ENCODE measurements at places on chromosomes 12 and 14.
A peak's percentile ranks its signal among the peaks of the same experiment; 100 is the strongest.

DNA sequence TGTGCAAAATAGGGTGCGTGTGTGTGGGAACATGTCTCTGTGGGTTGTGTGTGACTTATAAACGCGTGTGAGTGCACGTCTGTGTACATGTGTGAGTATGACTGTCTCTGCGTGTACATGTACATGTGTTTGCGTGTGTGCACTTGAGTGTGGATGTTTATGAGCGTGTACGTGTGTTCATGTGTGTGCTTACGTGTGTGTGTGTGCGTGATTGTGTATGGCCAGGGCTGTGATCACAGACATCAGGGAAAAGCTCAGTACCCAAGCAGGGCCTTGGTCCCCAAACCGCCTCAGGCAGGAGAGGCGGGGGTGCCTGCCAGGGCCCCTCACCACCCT lies 326.3 kb upstream of the DIO3 start:
- ATAC-seq = no peak

DNA sequence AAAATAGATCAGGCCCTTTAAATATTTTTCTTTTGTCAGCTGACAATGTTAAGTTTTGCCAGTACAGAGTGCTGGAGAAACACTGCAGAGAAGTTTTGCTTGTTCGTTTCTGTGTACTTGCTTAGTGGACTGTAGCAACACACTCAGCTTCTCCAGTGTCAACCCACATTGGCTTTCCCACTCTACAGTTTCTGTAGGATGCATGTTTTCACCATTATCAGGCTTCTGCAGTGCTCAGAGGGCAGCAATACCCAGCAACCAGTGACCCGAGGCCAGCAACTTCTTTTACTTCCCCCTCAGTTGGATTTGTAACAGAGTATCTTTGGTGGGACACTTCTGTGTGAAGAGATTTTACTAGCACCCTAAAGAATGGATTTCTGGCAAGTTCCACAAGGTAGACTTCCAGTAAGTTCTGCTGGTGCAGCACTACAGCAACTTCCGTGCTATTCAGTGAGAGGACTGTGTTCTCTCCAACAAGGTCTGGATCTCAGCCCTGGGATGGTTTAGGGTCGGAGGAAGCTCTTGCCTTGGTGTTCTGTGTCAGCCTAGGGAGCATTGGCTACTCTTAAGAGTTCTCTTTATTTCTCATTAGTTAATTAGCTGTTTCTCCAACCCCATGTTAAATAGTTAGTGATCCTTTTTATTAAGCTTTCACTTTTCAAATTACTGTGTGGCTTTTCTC lies 70.4 kb downstream of the FUT8 start:
- peak; percentile 67 for ATAC-seq

GRCh38 chr12:130936561-130936960 lies 17.1 kb upstream of the ADGRD1 start:
- no peak for ATAC-seq

- no peak for ATAC-seq
Observed at GRCh38 chr14:42994051-42994736, 1387.5 kb downstream of the LRFN5 start.

GRCh38 chr12:93848523-93849101 lies 171.4 kb downstream of the CRADD start:
- peak; percentile 55 for ATAC-seq

DNA sequence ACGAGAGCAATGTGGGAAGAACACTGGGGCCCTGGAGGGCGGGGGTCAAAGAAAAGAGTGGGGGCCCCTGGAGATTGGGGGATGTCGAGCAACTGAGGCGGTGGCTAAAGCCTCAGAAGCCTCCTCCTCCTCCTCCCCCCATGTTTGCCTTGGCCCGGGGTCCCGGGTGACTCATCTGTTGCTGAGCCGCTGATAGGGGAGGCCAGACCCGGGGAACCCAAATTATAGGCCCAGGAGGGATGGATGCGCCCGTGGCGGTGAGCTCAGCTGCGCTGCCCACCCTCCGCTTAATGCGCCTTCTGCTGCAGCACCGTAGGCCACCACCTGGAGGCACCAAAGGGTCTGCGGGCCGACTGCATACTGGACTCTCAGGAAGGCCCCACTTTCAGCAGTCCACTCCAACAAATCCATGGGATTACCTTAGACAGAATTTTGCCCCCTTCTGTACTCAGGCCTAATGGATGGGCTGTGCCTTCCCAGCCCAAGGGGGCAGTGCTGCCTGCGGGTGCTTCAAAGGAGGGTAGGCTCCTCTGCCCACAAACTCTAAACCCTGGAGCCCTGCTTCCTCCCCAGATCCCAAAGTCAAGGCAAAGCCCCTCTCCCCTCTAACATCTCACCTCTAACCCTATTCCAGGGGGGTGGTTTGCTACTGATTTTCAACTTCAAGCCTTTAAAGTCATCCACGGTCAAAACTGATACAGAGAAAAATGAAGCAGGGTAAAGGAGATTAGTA lies 2.6 kb upstream of the WNT10B start:
- ATAC-seq = no peak

DNA sequence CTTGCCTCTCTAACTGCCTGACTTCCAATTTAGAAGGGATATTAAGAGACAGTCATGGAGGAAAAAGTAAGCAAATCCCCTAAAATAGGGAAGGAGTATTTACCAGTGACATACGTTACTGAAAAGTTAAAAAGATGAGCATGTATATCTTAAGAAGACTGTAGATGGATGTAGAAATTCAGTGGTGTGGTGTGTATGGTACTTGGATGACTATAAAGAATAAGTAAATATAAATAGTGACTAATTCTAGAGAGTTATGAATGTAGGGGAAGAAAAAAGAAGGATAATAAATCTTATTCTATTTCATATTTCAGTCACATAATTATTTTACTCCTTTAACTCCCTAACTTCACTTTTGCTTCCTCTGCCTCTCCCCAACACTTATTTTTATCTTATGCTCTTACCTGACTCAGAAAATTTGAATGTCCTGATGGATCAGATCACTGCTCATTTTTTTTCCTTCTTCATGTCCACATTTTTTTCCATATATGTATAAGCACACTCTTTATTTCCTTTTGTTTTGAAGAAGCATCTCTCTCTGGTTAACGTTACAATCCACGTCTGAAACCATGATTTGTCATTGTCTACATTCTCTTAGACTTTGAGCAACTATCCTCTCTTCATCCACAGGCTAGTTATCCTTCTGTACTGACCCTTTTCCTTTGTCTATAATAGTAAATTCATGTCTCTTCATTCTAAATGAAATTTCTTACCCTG lies 422.7 kb upstream of the SYT1 start:
- ATAC-seq = no peak

DNA sequence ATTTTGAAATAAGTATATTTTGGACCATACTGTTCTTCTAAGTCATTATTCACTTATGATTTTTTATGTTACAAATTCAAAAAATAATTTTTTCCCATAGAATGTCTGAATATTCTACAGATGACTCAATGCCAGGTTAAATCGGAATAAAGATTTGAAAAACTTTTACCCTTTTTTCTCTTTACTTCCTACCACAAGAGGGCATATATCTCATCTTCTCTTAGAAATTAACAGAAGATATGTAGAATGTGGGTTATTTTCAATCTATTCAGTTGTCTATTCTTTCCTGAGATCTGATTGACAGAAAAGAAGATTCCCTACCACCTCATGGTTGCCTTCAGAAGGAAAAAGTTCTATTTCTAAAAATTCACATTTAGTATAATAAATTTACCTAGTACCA lies 53.0 kb upstream of the KITLG start:
- no peak for ATAC-seq

DNA sequence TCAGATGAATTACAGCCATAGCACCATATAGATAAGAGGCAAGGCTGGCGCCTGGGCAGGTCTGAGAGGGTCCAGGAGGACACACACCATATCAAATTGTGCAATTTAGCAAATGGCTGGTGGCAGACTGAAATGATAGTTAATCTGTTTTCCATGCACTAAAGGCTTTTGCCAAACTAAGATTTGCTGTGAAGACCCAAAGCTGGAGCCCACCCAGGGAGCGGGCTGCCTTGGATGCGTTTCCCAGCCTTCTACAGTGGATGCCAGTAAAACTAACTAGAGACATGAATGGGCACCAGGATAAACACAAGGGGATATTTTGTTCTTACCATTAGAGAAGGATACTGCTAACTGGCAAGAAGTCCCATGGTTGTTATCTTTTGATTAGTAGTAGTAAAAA lies 475.1 kb downstream of the DPF3 start:
- ATAC-seq = no peak

GRCh38 chr12:126926023-126926594 lies 1340.9 kb upstream of the TMEM132C start:
- no peak for ATAC-seq

DNA sequence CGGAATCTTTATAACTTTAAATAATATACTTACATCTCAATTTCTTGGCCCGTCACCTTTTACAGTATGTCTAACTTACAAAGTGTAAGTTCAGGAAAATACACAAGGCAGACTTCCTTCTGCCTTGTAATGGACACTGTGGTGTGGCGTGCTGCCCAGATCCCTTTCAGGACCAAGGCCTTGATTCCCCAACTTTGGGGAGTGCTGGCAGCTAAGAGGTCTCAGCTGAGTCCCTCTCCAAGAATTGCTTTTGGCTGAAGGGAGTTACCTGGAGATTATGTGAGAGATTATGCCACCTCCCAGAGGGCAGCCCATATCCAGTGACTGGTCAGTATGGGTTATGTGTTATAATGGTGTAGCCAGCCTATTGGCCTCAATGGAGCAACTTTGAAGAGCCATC lies 21.2 kb upstream of the BATF start:
- ATAC-seq = no peak

GRCh38 chr14:55381561-55381960 lies 30.1 kb downstream of the ATG14 start:
- no peak for ATAC-seq

- ATAC-seq = peak; percentile 77
Observed at GRCh38 chr14:106442857-106443256, 916.5 kb downstream of the TMEM121 start.

- ATAC-seq = peak; percentile 44
Observed at GRCh38 chr12:57127101-57127725, 1.1 kb upstream of the LRP1 start.

GRCh38 chr12:57803319-57803893 lies 15.1 kb downstream of the AVIL start:
- no peak for ATAC-seq

DNA sequence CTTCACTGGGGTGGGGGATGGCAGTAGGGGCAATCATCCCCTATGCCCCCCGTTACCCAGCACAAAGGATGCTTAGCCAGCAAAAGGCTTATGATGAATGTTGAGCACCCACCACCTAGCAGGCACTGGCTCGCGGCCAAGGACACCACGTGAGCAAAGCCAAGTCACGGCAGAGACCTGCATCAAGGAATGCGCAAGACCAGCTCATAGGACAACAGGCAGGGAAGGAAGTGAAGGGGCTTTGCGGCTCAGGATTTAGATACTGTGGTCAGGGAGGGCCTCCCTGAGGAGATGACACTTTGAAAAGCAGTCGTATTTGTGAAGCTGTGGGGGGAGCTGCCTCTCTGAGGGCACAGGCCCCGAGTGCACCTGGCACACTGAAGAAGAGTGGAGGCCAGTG lies 32.8 kb downstream of the SH2B3 start:
- peak; percentile 13 for ATAC-seq

DNA sequence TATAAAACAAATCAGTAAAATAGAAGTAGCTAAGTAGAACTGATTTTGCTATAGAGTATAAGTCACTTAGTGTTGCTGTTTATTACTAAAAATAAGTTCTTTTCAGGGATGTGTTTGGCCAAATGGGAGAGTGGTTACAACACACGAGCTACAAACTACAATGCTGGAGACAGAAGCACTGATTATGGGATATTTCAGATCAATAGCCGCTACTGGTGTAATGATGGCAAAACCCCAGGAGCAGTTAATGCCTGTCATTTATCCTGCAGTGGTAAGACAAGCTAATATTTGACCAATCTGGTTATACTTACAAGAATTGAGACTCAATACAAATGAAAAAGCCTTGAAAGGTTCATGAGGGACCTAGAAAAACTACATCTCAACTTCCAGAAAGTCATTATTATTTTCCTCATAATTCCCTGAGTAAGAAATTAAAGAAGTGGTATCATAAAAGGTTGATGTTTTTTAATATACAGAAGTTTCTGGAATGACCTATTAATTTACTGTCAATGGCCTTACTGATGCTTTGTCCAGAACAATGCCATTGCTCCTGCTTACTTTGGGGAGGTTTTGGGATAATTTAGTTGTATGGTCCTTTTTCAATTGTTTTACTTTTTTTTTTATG lies 1.9 kb downstream of the LYZ start:
- no peak for ATAC-seq

GRCh38 chr14:100709289-100710284 lies 17.1 kb upstream of the DLK1 start:
- no peak for ATAC-seq

DNA sequence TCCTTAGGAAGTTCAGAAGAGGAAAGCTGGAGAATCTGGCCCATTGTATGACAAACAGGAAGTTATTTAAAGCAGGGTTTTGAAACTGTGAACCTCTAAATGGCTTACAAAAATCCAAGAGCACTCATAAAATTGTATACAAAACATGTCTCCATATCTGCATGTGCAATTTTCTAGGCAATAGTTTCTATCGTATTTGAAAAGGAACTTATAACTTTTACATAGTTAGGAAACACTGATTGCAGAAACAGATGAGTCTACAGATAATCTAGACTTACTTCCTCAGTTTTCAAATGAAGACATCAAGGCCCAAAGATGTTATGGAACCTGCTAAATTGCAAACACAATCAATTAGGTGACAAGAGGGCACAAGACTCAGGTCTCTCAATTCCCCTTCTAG lies 53.3 kb upstream of the ETV6 start:
- ATAC-seq = no peak

DNA sequence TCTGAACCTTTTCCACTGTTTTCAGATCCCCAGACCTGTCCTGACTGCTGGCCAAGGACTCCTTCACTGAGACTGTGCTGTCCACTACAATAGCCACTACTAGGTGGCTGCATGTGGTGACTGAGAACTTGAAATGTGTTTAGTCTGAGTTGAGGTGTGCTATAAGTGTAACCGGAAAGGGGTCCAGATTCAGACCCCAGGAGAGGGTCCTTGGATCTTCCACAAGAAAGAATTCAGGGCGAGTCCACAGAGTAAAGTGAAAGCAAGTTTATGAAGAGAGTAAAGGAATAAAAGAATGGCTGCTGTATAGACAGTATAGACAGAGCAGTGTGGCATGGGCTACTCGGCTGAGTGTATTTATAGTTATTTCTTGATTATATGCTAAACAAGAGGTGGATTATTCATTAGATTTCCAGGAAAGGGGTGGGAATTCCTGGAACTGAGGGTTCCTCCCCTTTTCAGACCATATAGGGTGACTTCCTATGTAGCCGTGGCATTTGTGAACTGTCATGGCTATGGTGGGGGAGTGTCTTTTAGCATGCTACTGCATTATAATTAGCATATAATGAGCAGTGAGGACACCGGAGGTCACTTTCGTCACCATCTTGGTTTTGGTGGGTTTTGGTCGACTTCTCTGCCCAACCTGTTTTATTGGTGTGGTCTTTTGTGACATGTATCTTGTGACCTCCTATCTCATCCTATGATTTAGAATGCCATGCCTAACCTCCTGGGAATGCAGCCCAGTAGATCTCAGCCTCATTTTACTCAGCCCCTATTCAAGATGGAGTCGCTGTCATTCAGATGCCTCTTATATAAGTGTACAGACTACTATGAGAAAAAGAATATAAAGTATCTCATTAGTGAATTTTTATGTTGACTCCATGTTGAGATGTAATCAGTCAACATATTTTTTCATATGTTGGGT lies 70.0 kb upstream of the SRSF5 start:
- no peak for ATAC-seq

- ATAC-seq = no peak
Observed at GRCh38 chr12:28711421-28711820, 437.7 kb upstream of the FAR2 start.

- no peak for ATAC-seq
Observed at GRCh38 chr14:80323038-80323665, 111.8 kb upstream of the DIO2 start.

All from stimulated activated memory B cell treated with anti-CD40 and anti-IgM and Interleukin-4, amounts not matched to agents 10 μg/mL and 1 μg/mL and 100 μg/mL, for 72 hours (primary cell).